ENCODE measurements at places on chromosomes 3 and 15.

- DNase-seq = no peak
These were observed 53.4 kb downstream of the LARS2 start for GRCh38 chr3:45441584-45442310.

GRCh38 chr3:147423798-147424580, 14.8 kb downstream of the ZIC1 start:
- no peak for DNase-seq

DNA sequence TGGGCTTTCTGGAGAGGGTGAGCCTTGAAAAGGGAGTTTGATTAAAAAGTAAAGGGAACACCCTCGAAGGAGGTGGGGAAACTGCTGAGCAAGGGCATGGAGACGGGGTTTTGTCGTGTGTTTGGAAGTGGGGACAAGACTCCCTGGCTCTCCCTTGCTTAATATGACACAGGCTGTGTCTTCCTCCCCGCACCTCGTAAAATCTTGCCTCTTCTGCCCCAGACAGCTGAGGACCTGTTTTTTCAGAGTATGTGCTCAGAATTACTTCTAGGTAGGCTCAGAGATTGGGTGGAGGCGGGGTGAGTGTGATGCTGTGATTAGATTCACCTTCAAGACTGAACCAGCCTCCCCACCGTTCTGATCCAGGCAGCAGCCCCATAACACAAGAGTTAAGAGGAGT, 244.4 kb upstream of the TLE3 start:
- no peak for DNase-seq

DNA sequence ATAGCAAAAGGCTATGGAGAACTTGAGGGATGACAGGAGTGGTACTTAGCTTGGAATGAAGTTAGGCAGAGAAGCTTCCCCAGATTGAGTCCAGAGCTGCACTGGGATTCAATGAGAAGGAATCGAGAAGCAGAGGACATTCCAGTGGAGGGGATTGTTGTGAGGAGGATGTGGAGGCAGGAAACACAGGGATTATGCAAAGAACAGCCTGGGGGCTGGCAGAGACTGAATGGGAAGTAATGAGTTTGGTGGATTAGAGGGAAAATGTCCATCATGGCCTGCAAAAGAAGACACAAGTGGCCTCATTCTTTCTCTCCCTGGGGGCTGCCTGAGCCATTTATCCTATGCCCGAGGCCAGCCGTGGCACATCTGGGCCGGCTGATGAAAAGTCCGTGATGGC, 20.5 kb upstream of the SCN10A start:
- no peak for DNase-seq

- no peak for DNase-seq
These were observed 231.3 kb downstream of the KCNMB2 start for GRCh38 chr3:178767581-178767980.

- no peak for DNase-seq
These were observed 55.6 kb upstream of the XCR1 start for GRCh38 chr3:46082849-46083248.

- no peak for DNase-seq
These were observed 9.3 kb downstream of the MSL2 start for GRCh38 chr3:136186846-136187245.

DNA sequence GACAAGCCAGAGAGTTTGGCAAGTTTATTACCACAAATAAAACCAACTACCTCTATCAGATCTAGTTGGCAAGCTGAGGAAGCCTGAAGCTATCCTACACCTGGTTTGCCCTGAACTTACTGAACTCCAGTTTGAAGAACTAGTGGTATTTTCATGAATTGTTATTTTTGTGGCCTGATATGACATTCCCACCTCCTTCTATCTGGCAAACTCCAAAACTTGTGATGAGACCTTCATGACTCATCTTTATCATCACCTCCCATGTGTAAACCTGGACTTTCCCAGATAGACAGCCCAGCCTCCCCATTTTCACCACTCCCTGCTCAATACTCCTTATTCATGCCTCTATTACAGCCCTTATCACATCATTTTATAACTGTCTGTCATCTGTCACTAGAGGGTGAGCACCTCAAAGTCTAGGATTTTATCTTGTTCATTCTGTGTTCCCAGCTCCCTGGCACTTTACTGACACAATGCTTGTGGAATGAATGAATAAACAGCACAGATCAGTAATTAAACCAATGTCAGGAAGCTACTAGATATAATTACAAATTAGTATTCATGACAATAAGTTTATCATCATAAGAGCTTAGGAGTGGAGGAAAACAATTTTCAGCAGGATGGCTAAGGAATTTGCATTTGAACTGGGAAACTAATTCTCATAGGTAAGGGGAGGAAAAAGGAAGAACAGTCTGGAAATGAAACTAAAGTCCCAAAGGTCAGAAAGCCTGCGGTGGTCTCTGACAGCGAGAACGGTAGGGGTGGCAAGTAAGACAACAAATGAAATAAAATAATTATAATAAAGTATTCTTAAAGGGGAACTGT, 13.2 kb upstream of the TRANK1 start:
- no peak for DNase-seq

DNA sequence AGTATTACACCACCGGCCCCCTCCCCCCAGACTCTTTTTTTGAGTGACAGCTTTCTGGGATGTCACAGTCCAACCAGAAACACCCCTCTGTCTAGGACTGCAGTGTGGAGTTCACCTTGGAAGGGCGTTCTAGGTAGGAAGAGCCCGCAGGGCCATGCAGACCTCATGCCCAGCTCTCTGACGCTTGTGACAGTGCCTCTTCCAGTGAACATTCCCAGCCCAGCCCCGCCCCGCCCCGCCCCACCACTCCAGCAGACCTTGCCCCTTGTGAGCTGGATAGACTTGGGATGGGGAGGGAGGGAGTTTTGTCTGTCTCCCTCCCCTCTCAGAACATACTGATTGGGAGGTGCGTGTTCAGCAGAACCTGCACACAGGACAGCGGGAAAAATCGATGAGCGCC, 63.6 kb downstream of the AAGAB start:
- no peak for DNase-seq

DNA sequence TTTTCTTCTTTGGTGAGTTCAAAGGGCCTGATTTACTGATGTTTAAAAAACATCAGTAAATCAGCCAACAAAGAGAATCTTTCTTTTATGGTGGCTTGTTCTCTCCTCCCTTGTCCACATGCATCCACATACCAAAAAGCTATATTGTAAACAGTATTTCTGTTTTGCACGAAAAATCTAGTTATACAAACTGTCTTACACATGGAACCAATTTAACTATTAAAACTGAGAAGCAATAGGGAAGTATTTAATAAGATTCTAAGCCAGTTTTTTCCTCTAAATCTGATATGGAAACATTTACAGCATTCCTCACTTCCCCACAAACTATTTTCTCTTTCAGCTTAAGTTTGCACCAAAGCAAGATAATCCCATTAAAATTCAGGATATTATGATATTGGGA, 110.8 kb upstream of the ICE2 start:
- DNase-seq = no peak

GRCh38 chr3:60076331-60076730, 1026.5 kb upstream of the CFAP20DC start:
- no peak for DNase-seq

GRCh38 chr3:107524841-107525643, 2.3 kb downstream of the BBX start:
- no peak for DNase-seq

DNA sequence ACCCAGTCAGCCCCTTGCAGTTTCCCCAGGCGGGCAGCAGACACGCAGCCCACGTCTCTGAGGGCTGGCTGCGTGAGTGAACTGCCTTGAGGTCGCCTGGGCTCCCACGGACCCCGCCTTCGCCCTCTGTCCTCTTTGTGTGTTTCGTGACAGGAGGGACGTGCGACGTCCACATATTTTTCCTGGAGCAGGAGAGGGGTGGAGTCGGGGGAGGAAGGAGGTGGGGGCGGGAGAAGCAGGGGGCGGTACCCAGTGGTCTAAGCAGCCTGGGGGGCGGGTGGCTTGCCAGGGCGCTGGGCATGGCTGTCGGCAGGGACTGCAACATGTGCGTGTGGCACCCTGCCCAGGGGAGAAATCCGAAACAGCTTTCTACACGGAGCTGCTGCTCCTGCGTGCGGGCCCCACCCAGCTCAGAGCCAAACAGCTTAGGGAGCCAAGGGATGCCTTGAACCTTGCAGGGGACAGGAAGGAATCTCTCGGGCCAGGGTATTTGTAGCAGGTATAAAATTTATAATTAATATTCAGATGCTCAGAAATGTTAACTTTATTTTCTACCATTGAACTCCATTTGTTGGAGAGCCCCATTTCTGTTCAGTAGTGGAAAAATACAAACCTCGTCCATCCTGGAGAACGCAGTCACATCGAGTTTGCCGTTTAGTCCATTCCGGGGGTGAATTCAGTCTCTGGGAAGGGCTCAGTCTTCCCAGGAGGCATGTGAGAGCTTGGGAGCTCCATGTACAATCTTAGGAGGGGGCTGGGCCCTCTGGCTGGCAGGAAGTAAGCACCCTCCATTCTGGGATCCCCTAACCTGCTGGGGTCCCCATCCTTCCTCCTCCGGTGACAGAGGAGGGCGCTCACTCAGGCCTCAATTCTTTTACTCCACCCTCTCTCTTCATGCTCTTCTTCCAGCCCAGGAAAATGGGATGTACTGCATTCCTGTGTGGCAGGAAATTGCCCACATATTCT, 79.1 kb upstream of the MEF2A start:
- no peak for DNase-seq

GRCh38 chr15:70061696-70062270, 35.9 kb downstream of the TLE3 start:
- DNase-seq = no peak

GRCh38 chr3:46242120-46242519, at the start of gene CCR3:
CCR3 (plus strand) TSS chr3:46242460; CDS start chr3:46265159, 22,699 bp downstream.
- DNase-seq = no peak

DNA sequence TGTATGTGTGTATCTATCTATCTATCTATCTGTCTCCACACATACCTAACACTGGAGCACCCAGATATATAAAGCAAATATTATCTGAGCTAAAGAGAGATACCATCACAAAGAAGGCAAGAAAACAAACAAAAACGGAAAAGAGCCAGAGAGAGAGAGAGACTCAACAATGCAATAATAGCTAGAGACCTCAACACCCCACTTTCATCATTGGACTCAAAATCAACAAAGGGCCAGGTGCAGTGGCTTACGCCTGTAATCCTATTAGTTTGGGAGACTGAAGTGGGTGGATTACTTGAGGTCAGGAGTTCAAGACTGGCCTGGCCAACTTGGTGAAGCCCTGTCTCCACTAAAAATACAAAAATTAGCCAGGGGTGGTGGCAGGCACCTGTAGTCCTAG, 23.4 kb downstream of the NCBP2 start:
- DNase-seq = no peak

DNA sequence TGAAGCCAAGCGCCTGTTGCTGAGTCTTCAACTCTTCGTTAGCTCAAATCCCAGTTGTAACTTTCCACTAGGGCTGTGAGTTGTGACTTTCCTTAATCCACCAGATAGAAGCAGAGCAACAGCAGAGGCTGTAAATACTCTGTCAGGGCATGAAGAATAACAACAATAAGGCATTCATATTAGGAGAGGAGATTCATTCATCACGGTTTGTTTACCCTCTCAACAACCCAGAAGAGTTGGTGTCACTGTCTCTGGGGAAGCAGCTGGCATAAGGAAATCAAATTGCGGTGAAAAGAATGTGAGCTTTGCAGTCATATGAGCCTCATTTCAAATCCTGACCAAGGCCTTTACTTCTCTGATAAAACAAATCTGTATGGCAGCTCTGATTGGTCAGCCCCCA, 184.8 kb downstream of the SHQ1 start:
- no peak for DNase-seq

DNA sequence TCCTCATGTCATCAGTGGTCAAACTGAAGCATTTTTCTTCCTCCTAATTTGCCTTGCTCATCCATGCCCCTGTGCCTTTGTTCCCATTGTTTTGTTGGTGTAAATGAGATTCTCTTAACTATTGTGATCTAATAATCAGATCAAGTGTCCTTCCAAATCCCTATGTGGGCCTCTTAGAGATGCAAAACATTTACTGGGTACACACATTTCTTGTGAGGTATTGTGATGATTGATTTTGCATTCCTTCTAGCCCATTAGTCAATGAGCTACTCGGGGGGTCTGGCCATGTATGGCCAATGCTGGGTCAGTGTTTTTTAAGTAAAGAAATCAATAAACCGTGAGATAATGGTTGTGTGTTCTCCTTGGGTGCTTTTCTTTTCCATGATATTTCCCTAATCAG, 580.4 kb downstream of the VGLL3 start:
- DNase-seq = no peak

DNA sequence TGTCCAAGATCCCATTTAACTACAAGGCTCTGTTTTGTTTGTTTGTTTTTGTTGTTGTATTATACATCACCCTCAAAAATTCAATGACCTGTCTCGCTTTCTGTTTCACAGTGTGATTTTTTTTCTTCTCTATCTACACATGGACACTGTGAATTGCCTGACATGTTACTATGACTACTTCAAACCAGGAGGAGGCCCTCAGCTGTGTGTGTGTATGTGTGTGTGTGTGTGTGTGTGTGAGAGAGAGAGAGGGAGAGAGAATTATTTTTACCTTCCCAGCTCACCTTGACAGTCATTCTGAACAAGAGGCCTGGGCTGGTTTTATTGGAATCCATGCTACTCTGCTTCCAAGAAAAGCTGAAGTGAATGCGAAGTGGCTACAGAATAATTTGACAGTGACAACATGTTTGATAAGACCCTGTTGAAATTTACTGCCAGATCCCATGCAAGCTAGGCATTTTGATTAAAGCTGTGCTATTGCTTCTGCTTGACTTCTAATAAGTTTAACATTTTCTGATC, 841.4 kb downstream of the NSUN3 start:
- no peak for DNase-seq

- DNase-seq = no peak
These were observed 32.3 kb upstream of the BNIP2 start for GRCh38 chr15:59721411-59721810.

GRCh38 chr3:48409291-48410201, 20.3 kb downstream of the PLXNB1 start:
- DNase-seq = no peak

DNA sequence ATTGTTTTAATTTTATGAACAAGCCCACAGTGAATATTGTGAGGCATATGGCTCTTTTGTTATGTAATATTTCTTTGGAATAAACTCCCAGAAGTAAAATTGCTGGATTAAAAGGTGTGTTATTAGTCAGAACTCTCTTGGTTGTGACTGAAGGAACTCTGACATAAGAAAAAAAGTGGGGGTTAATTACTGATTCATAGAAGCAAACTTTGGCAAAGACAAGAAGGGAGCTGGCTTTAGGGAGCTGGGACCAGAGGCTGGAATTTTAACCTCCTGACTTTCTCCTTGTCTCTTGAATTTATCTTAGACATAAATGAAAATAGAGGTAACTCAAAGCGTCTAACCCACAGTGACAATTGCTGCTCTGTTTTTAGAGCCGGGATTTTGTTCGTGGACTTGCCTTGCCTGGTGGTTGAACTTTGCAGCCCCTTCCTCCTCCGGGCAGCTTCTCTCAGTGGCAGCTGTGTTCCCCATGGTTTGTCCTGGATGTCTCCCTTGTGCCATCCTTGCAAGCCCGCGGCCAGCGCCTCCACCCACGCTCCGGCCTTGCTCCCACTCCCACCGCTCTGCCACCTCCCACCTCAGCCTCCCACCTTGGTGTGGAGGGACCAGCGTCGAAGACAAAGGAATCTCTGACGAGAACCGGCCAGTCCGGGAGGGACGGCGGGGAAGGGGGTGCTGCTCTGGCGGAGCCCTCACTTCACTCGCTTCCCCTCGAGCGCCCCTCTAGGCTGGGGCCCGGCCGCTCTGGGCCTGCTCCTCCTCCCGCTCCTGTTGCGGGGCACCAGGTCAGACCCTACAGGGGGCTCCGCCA, 28.0 kb downstream of the ARHGAP31 start:
- no peak for DNase-seq
